ENCODE measurements at places on chromosomes 12 and 14.
A peak's percentile ranks its signal among the peaks of the same experiment; 100 is the strongest.

- DNase-seq: no peak
These were observed 19.7 kb upstream of the NUDT4 start for GRCh38 chr12:93358058-93358457.

- DNase-seq: no peak
These were observed 191.3 kb downstream of the BTG1 start for GRCh38 chr12:91954326-91954725.

- DNase-seq: no peak
These were observed 272.4 kb downstream of the ALX1 start for GRCh38 chr12:85552461-85552860.

GRCh38 chr14:79705126-79705894 is 506.0 kb downstream of the DIO2 start:
- no peak for DNase-seq

- DNase-seq: no peak
These were observed 106.3 kb downstream of the RIN3 start for GRCh38 chr14:92619671-92620456.

DNA sequence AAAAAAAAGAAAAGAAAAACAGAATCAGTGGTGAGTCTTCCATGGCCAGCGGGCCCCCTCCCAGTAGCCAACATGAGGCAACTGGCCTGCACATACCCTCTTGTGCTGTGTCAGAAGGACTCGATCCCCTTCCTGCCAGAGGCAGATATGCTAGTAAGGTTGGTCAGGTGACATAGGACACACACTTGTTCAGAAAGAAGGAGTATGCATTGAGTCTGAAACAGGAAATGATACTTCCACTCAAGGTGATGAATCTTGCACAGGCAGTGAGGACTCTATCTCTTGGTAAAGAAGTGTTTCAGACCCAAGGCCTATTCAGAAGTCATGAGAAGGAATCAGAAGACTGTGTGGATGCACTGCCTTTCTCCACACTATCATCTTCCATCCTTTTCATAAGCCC is 269.7 kb upstream of the FAR2 start:
- DNase-seq: no peak

DNA sequence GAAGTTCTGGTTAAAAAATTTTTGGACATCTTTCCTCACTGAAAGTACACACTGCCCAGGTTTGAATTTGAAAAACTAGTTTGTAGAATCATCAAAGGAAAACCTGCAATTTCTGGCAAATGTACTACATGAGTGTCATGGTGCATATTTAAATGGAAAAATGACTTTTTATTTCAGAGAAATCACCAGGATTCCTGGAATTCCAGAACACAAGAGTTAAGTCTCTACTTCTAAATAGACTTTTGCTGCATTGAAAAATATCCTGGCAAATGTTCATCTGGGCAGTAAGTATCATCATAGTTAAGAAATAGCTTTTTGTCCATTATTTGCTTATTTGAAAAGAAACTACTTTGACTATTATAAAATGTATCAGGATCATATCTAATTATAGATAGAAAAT is 275.1 kb downstream of the PRKD1 start:
- DNase-seq: no peak

GRCh38 chr12:123106640-123107359 is 44.1 kb downstream of the PITPNM2 start:
- peak; percentile 90 for DNase-seq

- no peak for DNase-seq
These were observed 13.3 kb upstream of the ANAPC5 start for GRCh38 chr12:121365416-121366062.

- no peak for DNase-seq
These were observed 19.0 kb downstream of the TMEM19 start for GRCh38 chr12:71704920-71705319.

GRCh38 chr14:101130861-101131260 is 227.3 kb upstream of the RTL1 start:
- DNase-seq: no peak

DNA sequence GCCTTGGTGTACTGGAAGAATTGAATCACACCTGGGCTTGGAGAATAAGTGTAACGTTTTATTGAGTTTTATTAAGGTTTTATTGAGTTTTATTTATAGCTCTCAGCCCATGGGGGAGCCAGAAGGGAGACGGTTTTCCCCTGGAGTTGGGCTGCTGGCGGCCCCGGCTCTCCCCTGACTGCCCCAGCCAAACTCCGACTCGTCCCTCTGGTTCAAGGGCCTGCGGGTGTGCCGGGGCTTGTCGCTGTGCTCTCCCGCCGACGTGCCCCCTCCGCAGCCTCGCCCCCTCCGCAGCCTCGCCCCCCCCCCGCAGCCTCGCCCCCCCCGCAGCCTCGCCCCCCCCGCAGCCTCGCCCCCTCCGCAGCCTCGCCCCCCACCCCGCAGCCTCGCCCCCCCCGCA is 326.1 kb upstream of the RTL1 start:
- no peak for DNase-seq

GRCh38 chr14:85057221-85057620 is 472.7 kb upstream of the FLRT2 start:
- DNase-seq: no peak

- peak; percentile 7 for DNase-seq
These were observed 53.8 kb upstream of the CCDC175 start for GRCh38 chr14:59630288-59630963.

- DNase-seq: peak; percentile 83
These were observed 26.6 kb upstream of the MDM1 start for GRCh38 chr12:68358532-68359485.

DNA sequence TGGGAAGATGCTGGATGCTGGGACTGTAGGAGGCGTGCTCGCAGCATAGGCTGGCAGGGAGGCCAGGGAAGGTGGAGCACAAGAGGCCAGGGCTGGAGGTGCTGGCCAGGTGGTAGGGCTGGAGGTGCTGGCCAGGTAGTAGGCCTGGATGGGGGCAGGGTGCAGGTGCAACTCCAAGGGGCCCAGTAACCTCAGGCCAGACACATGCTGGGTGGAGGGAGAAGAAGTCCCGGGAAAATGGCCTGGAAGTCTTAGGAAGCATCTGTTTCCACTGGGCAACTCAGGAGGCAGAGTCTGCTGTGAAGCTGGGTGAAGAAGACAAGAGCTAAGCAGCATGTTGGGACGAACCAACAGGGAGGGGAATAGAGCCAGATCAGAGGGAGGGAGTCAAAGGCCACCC is 665.2 kb downstream of the BCL11B start:
- DNase-seq: no peak

DNA sequence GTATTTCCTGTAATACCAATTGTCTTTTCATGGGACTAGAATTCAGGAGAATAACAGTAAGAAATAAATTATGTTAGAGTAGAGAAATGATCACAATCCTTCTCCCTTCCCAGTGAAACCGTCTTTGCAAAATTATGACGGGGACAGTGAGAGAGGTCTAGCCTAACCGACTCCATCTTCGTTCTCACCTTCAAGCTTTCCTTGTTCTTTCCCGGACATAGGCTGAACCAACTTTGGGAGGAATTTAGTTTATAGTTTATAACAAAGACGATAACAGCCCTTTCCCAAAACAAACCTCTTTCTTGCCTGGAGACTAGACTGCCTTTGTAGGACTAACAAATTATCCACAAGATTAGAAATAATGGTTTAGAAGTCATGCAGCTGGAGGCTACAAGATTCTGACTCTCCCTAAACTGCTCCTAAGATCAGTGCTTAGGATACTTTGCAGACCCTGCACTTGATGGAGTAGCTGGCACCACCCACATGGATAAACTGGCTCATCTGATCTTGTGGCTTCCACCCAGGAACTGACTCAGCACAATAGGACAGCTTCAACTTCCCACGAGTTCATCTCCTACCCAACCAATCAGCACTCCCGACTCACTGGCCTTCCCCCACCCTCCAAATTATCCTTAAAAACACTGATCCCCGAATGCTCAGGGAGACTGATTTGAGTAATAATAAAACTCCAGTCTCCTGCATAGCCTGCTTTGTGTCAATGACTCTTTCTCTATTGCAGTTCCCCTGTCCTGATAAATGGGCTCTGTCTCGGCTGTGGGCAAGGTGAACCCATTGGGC is 521.2 kb upstream of the TBX3 start:
- no peak for DNase-seq

DNA sequence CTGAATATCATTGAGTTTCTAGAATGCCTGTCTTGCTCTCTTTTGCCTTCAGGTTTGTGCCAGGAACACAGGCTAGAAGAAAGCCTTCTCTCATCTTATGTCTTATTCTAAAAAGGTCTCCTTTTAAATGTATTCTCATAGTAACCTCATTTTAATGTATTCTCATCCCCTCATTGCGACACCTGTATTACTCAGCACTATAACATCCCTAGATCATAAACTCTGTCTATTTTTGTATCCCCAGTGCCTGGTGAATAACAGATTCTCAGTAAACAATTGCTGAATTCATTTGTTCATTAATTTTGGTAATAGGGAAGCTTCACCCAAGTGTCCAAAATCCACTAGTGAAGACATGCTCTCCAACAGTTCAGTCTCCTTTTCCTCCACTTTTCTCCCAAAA is 8.8 kb upstream of the LRRK2 start:
- no peak for DNase-seq

DNA sequence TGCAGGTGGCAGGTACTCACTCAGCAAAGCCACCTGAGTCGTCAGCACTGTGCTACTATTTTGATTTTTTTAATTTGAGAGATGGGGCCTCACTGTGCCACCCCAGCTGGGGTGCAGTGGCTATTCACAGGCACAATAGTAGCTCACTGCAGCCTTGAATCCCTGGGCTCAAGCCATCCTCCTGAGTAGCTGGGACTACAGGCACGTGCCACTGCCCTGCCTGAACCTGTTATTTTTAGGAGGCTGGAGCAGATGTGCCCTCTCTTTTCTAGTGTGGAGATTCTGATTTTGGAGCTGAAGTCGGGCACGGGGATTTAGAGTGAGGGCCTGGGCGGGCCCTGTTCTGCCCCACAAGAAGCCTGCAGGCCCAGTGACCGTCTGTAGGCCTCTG is 17.3 kb downstream of the SLC25A47 start:
- DNase-seq: no peak

DNA sequence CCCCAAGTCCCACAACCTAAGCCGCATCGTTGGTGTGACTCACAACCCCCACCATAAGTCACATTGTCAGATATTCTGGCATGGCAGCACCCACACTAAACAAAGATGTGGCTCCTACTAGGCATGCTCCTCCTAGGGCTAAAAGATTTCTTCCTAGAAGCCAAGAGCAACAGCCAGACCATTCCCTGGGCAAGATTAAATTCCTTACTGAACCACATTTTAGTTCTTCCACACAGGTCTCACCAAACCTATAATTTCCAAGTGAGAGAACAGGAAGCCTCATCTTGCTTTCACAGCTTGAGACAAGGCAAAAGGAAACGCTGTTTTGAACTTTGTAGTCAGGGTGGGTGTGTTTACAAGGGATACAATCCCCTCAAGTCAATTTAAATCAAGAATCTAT is 632.8 kb downstream of the DIO2 start:
- no peak for DNase-seq

DNA sequence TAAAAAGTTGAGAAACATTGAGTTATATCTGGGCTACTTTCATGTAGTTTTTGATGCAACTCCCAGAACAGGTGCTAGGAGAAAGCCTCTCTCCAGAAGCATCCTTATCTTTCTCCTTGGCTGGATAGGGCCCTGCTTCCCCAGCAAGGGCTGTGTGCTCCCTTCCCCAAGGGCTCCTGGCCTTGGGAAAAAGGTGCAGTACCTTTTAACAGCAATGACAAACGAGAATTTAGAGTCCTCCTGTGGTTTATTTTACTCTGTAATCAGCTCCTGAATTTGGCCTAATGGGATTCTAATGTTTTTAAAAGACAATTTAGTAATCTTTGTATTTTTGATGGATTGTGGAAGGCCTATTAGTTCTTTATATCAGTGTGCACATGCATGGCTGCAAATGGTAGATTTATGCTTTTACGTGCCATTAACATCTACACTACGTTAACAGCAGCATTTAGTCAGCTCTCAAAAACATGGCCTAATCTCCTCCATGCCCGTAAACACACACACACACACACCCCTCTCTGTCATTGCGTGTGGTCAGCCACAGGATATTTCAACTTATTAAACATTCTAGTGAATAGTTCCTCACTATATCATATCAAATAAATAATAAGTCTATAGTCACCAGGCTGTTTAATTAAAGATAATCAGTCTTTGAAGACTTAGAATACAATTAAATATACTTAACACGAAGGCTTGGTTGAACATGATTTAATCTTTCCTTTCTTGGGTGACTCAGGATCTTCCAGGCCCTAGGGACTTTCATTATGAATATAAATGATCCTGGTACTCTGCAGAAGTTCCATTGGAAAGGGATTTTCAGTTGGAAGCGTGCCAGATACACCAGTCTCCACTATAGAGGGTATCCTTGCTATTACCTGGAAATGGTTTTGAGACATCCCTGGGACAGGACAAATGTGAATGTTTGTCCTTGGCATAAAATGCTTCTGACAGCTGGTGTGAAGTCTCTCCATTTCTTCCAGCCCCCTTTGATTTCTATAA is 181.4 kb upstream of the PWP1 start:
- DNase-seq: no peak

- peak; percentile 45 for DNase-seq
These were observed 242.9 kb downstream of the CHST11 start for GRCh38 chr12:104699489-104700190.

GRCh38 chr12:126355346-126355745 is 1290.1 kb downstream of the AACS start:
- DNase-seq: no peak

DNA sequence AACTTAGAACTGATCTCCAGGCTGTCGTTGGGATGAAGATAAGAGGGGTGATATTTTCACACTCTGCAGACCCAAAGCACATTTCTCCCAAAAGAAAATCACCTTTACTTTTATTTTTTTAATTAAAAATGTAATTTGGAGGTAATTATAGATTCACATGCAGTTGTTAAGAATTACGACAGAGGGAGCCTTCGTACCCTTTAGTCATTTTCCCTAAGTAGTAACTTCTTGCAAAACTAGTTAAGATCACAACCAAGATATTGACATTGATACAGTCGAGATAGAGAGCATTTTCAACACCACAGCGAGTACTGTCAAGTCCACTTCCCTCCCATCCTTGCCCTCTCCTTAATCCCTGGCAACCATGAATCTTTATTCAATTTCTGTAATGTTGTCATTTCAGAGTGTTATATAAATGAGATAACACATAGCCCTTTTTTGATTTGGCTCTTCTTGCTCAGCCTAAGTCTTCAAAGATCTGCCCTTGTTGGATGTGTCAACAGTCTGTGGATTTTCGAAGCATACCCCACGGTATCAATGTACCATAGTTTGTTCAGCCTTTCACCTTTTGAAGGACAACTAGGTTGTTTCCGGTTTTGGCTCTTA is 39.6 kb downstream of the DNAH10 start:
- DNase-seq: no peak

Measured in activated CD8-positive, alpha-beta T cell treated with anti-CD3 and anti-CD28 coated beads for 36 hours (primary cell).